Activated CD4-positive, alpha-beta T cell treated with anti-CD3 and anti-CD28 coated beads, Interleukin-2, amount 10 ng/mL, durations not matched to agents 7 days and 5 days (primary cell): ENCODE measurements at places on chromosomes 4 and X. TPM values are rescaled to one million over a fixed set of nuclear protein-coding genes. Genes with fewer than 3 reads are reported as not detected.

The JCHAIN gene
- 0.23 TPM for total RNA-seq

The VCX3A gene
- total RNA-seq, result not detected

The AMTN gene
- total RNA-seq, result not detected

The PAGE4 gene
- not detected for total RNA-seq

The RBMX2 gene
- 24.3 TPM for total RNA-seq

The C4orf51 gene
- total RNA-seq, result not detected

The RAB40A gene
- total RNA-seq, result 0.10 TPM

The FAAH2 gene
- total RNA-seq, result 1.4 TPM

The GABRE gene
- total RNA-seq, result not detected

The ANKRD37 gene
- 12.0 TPM for total RNA-seq

The BCOR gene
- total RNA-seq, result 53.1 TPM

The MAN2B2 gene
- total RNA-seq, result 36.7 TPM

The ZNF732 gene
- total RNA-seq, result not detected

The CACNA1F gene
- total RNA-seq, result 0.33 TPM

The DDX53 gene
- total RNA-seq, result not detected

The RNF128 gene
- not detected for total RNA-seq

The GABRB1 gene
- total RNA-seq, result not detected

The COL4A6 gene
- total RNA-seq, result not detected

The GPR50 gene
- total RNA-seq, result not detected

The GRSF1 gene
- total RNA-seq, result 65.2 TPM

The FGB gene
- total RNA-seq, result not detected

The GUCY1B1 gene
- total RNA-seq, result 0.29 TPM

The GPAT3 gene
- 4.2 TPM for total RNA-seq

The MGST2 gene
- 22.9 TPM for total RNA-seq

The LCORL gene
- 8.0 TPM for total RNA-seq
